DMS153 (cell line): ENCODE measurements at places on chromosomes 11 and 22.

DNA sequence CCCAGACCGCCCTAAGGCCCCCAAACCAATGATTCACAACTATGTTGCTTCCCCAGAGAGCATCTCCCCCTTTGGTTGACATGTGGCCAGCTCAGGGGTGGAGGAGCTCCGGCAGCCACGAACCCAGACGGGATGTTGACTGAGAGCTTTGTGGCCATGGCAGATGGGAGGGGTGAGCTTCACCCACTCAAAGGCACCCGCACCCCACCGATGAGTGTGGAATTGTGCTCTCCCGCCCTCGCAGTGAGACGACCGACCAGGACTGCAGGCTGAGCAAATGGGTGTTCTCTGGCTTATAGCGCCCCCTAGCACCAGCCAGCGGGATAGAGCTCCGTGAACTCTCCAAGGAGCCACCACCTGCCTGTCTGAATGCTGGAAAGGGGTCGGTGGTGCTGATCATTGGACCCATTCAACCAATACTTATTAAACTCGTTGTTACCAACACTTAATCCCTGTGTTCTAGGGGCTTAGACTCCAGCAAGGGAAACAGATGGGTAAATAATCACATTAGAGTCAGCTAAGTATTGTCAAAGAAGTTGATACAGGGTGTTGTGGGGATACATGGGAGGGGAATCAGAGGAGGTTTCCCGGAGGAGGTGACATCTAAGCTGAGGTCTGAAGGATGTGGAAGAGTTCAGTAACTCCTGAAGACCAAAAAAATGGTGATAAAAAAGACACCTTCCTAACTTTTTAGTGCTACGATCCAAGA lies 4.5 kb upstream of the TIMP3 start:
- peak; percentile 12 for DNase-seq

DNA sequence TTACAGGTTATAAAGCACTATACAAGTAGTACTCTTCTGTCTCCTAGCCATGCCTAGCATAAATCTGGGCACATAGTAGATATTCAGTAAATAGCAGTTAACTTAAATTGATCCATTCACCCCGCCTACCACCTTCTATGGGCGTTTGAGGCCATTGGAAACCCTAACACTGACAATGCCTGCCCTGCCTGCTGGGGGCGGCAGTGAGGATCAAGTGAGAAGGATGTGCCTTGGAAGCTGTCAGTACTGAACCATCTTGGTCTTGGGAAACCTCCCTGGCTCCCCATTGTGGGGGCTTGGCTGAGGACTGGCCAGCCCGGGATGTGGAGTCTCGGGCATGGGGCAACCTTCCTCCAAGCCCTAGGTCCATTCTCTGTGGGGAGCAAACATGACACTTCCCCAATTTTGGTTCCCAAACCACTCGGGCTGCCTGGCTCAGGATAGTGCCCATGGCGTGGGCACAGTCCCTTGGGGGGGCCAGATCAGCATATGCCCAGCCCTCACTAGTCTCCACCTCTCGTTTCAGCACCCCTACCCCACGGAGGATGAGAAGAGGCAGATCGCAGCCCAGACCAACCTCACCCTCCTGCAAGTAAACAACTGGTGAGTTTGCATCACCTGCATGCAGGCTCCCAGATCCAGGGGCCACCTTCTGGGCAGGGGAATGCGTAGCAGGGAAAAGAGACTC lies 67.4 kb downstream of the FEZ1 start:
- DNase-seq = no peak

DNA sequence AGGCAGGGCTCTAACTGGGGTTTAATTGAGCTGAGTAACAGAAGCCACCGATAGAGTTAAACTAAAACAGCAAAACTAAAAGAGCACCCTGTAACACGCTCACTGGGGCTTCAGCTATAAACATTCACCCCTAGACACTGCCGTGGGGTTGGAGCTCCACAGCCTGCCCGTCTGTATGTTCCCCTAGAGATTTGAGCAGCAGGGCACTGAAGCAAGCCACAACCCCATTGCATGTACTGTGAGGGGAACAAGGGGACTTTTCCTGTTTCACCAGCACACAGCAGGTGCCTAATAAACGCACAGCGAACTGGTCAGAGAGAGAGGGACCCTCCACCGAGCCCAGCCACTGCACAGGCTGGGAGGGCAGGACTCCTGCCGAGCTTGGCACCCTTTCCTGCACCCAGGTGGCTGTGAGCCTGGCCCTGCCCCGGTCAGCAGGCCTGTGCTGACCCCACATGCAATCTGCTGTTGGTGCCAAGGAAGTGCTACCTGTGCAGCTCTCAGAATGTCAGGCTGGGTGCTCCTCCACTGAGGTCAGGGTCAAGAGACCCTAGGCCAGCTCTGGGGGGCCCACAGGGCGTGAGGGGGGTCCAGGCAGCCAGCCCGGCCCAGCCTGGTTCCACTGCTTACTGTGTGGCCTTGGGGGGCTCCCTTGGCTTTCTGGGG lies 31.9 kb downstream of the RTN4R start:
- no peak for DNase-seq

GRCh38 chr22:49519117-49519737 lies 308.4 kb downstream of the BRD1 start:
- DNase-seq = no peak

- DNase-seq = no peak
Measured at GRCh38 chr22:23800297-23801237, 13.8 kb downstream of the SMARCB1 start.

DNA sequence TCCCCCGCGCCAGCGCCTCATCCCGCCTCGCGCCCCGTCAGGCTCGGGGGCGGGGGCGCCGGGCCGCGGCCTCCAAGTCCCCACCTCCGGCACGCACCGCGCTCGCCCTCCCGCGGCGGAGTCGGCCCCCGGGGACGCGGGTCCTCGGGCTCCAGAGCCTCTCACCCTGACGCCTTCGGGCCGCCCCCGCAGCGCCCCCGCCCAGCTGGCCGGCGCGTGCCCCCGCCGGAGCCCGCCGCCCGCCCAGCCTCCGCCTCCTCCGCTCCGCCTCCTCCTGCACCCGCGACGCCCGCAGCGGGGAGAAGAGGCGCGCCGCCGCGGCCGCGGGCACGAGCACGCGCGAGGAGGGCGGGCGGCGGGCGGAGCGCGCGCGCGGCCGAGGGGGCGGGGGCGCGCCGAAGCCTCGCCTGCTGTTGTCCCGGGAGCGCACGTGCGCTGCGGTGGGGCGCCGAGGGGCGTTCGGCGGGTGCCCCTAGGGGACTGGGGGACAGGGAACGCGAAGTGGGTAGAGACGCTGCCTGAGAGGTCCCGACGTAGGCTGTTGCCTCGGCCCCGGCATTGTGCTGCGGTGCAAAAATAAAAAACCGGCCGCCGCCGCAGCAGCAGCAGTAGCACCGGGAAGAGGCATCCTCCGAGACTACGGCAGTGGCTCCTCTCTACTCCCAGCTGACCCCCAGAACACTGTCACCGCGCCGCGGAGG lies 87.4 kb upstream of the ARHGAP32 start:
- DNase-seq = peak; percentile 52

DNA sequence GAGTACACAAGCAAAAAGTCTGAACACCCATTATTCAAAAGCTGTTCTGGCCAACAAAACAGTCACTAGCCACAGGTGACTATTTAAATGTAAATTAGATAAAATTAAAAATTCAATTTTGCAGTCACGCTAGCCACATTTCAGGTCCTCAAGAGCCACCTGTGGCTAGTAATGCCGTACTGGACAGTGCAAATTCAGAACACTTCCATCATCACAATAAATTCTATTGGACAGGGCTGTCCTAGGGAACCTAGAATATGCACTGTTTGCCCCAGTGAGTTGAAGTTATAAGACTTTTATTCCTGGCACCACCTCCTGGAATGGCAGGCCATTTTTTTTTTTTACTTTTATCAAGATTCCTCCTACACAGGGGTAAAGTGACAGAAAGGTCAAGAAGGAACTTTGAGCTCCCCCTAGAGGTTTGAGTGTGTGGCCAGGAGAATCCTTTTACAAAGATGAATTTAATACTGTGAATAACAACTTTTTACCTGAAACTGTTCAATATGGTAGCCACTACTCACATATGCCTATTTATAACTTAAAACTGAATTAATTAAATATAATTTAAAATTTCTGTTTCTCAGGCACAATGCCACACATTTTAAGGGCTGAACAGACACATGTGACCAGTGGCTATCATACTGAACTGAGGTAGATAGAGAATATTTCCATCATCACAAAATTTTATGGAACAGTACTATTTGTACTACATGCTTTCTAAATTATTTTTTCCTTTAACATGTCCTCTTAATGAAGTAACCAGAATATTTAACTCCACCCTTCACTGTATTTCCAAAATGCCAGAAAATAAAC lies 6.5 kb downstream of the MSANTD2 start:
- DNase-seq = no peak

GRCh38 chr11:121461843-121462242 lies 9.1 kb upstream of the SORL1-AS1 start:
- no peak for DNase-seq

DNA sequence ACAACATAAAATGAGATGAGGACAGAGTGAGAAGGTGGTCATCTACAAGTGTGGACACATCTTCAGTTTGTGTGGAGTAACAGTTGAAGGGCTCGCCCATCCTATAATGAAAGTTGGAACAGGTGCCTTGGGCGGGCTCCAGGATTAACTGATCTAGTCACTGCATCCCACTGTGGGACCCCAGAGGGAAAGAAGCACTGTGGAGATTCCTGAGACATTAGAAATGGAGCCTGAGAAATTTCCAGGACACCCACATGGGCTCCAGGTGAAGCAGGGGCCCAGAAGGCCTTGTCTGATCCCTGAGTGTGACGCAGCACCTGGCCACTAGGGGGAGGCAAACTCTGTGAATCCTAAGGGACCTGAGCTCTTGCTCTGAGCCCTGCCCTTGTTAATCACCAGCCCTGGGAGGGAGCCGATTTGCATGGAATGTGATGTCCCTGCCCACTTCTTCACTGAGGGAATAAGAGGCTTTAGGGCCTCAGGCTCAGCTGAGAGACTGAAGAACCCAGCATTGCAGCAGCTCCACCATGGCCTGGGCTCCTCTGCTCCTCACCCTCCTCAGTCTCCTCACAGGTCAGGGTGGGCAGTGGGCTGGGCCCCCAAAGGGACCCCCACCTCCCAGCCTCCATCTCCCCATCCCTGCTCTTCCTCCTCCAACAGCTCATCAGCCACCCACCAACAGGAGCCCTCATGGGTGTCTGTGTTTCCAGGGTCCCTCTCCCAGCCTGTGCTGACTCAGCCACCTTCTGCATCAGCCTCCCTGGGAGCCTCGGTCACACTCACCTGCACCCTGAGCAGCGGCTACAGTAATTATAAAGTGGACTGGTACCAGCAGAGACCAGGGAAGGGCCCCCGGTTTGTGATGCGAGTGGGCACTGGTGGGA lies 98.4 kb downstream of the VPREB1 start:
- peak; percentile 43 for DNase-seq

GRCh38 chr11:67054836-67055523 lies 1.7 kb upstream of the RHOD start:
- peak; percentile 75 for DNase-seq

DNA sequence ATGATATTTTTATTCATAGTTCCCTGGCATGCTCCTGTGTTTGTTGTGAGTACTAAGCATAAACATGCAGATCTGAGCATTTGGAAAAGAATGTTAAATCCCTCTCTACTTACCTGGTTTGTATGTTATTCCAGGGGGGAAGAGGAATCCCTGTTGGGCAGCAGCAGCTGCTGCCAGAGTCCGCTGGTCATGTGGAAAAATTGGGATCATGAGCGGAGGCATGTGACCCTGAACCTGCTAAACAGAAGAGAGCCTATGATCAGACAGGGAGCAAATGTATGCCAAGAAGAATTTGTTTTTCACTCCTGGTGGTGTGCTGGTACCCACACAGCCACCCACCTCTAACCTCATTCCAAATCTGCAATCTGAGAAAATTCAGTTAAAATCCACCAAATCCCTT lies 244.7 kb downstream of the SOX6 start:
- DNase-seq = no peak
